Gastrocnemius medialis (tissue), 4 donors: ENCODE measurements at places on chromosomes 6 and 20.

DNA sequence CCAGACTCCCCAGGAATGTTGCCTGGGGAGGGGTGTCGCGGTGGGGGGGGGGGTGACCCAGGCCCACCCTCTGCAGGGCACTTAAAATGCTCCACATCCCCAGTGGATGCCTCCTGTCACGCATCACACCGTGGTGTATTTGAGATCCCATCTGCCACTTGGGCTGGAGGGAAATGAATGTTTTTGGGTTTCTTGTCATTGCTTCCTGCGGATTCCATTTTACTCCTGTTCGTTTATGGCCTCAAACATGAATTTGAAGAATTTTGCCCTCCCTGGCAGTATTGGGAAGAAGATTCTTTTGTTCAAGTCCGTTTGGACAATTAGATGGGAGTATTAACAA, 544 bp upstream of the KHDC1 start:
- no peak for DNase-seq

GRCh38 chr6:56951049-56951831, 3.7 kb upstream of the BEND6 start:
- DNase-seq, result no peak

- no peak for DNase-seq
Observed at GRCh38 chr6:11586117-11586516, 48.6 kb downstream of the TMEM170B start.

DNA sequence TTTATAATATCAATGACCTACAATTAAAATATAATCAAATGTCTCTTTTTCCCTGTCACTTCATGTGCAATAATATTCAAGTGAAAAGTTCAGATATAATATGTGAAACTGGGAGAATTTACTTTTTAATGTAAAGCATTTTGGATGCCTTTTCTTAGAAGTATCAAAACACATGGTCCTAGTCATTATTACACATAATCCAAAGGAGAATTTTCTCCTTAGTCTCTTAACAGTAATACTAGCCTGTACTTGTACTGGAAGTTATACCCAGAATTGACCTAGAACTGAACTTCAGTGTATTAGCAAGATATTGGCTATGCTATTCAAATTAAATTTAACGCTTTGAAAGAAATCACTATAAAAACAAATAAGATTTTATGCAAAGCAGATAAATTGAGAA, 842.6 kb upstream of the MANEA start:
- no peak for DNase-seq

GRCh38 chr6:26454631-26455030, 3.1 kb upstream of the BTN2A1 start:
- DNase-seq, result no peak

DNA sequence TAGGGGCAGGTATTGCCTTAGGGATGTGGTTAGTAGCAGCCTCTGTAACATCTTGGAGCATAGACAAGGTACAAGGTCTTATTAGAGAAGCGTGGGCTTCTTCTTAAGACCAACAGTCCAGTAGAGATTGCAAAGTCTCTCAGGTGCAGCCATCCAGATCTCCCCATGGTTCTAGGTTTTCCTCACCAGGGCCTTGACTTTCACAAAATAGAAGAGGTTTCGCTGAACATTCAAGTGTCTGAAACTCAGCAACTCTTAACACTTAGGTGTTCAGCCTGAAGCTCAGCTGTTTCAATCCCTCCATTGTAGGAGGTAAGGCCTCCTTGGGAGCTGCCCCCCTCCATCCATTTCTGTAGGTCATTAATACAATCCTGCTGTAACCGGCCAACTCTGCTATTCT, 44.4 kb downstream of the GOPC start:
- no peak for DNase-seq

DNA sequence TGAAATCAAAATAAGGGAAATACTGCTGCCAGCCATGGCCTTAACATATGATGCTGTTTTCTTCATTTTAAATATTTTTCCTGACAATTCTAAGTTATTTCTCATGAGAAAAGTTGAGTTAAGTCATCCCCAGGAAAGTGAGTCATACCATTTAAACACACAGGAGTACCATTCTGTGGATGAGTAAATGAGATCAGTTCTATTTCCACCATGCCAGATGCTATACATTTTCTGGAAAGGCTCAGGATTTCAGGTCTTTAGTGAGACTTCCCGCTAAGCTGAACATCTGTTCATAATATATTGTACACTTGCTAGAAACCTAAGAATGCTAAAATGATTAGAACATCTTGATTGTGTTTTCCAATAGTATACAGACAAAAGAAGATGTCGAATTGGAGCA, 256.2 kb upstream of the MANEA start:
- no peak for DNase-seq

- no peak for DNase-seq
Observed at GRCh38 chr20:59428441-59429205, 128.2 kb downstream of the EDN3 start.

DNA sequence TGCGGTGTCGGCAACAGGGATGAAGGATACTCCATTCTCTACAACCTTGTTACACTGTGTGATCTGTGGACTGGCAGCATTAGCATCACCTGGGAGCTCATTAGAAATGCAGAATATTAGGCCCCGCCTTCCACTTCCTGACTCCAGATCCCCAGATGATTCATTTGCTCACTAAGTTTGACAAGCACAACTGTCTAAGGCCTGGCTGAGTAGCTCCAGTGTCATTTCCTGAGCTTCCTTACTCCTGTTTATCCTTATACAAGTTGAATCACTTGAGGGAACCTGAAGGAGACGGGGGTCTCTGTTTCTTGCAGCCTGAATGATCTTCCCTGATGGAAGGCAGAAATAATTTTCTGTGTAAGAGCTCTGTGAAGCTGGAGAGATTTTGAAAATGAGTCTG, 32.7 kb upstream of the PROKR2 start:
- DNase-seq, result no peak

DNA sequence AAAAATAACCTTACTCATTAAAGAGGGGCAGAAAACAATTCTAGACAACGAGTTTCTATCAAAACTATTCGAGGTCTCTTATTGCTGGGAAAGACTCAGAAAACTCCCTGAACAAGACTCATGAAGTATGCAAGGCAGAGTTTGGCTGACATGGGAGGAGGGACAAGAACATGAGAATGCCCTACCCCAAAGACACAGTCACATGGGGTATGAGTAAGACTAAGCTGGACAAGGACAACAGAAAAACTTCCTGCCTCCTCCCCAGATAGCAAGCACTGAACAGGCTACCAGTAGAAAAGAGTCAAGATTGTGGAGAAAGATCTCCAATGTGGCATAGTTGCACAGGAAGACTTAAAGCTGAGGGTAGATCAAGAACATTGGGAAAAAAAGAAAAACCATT, 39.7 kb upstream of the PHIP start:
- DNase-seq, result no peak

- no peak for DNase-seq
Observed at GRCh38 chr20:46113113-46113470, 5.0 kb upstream of the CD40 start.

- no peak for DNase-seq
Observed at GRCh38 chr6:38307740-38308139, 332.0 kb downstream of the BTBD9 start.

- no peak for DNase-seq
Observed at GRCh38 chr6:38169977-38170526, 350.5 kb downstream of the ZFAND3 start.

GRCh38 chr6:44301782-44302564, 11.2 kb downstream of the AARS2 start:
- no peak for DNase-seq

- no peak for DNase-seq
Observed at GRCh38 chr6:138115201-138115600, 8.0 kb upstream of the PERP start.

DNA sequence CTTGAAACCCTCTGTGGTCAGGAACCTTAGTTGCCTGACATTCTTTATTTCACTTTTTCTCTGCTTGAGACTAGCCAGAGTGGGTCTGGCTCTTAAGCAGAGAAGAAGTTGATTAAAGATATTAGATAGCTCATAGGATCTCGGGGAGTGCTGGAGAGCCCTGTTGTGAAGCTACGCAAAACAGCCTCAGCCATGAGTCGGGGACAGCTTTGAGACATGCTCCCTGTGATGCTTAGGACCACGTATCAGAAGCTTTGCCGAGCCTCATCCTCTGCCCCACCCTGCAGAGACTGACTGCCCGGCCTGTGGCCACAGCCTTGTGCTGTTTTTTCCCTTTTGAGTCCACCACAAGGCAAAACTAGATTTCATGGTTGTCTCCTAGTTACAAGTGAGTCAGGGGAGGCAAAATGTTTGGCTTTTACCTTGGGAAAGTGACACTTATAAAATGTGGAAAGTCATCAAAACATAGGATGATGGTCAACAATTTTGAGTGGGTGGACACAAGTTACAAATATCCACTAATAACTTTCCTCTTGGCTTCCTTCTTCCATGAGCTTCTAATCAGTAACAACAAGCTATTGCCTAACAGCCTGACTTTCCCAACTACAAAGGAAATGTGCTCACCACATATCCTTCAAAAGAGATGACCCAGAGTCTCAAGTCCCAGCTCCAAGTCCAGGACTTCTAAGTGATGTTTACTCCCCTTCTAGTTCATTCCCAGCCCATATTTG, 108.4 kb downstream of the JAG1 start:
- no peak for DNase-seq

- DNase-seq, result no peak
Observed at GRCh38 chr6:51856508-51856907, 230.9 kb downstream of the PKHD1 start.

- no peak for DNase-seq
Observed at GRCh38 chr6:133418108-133418507, 177.0 kb downstream of the EYA4 start.

DNA sequence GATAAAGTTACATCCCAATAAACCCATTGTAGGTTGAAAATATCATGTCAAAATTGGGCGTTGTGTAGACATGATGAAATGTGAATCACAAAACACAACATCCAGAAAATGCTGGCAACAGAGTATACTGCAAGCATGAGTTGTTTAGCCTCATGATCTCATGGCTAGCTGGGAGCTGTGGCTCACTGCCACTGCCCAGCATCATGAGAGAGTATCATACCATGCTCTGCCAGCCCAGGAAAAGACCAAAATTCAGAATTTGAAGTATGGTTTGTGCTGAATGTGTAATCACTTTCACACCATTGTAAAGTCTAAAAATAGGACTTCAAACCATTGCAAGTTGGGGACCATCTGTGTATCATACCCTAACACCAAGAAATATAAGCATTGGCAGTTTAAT, 45.2 kb upstream of the SMAP1 start:
- no peak for DNase-seq

GRCh38 chr6:119676230-119676629, 326.7 kb upstream of the MAN1A1 start:
- DNase-seq, result no peak

DNA sequence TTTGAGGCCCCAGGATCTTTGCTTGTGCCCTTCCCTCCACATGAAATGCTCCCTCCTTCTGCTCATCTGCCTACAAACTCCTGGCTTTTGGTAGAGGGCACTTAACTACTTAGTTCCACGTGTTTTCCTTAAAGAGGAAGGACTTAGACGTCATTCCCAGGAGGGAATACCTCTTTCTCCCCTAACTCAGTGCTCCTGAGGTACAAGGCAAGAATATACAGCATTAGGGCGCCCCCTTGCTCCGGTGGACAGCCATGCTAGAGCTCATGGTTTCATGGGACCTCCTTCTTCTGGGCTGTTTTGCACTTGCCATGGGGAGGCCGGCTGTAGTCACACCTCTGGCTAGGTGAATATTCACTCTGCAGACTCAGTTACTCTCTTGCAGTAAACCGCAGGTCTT, 93.8 kb upstream of the LY86 start:
- DNase-seq, result no peak

DNA sequence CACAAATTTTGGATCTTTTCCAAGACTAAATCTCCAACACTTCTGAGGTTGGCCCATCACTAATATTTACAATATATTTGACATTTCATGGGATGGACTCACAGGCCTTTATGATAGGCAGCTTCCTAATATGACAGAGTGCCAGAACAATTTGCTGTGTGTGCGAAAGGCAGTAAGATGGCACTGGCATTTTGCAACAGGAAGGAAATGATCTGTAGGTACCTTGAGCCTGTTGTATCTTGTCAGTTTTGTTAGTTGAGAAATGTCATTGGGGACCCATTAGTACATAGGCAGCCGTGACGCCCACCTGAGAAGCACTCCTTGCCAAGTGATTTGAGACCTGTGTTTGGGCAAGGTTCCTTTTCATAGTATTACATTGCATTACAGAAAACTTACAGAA, 153.4 kb upstream of the HEY2 start:
- DNase-seq, result no peak

GRCh38 chr6:170162011-170162774, 128.7 kb downstream of the DLL1 start:
- DNase-seq, result no peak

- no peak for DNase-seq
Observed at GRCh38 chr6:110714143-110714542, 101.1 kb downstream of the CDK19 start.

GRCh38 chr6:127539272-127539671, 20.1 kb upstream of the MTCL3 start:
- DNase-seq, result no peak

- DNase-seq, result no peak
Observed at GRCh38 chr6:44727651-44728630, 340.4 kb downstream of the CDC5L start.

DNA sequence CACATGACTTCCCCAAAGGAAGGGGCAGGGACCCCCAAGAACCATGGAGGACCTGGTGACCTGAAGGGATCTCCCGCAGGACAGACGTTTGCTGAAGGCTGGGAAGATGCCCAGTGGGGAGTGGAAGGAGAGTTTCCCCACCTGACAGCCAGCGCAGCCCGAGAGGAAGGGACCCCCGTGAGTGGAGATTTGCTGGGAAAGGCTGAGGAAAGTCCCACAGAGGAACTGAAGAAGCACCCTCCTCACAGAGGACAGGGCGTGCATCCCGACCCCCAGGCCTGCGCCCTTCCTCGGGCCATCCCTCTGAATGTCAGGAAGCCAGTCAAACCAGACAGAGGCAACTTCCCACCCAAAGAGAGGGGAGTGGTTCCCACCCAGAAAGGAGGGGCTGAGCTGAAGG, 29.6 kb upstream of the AAR2 start:
- DNase-seq, result no peak

DNA sequence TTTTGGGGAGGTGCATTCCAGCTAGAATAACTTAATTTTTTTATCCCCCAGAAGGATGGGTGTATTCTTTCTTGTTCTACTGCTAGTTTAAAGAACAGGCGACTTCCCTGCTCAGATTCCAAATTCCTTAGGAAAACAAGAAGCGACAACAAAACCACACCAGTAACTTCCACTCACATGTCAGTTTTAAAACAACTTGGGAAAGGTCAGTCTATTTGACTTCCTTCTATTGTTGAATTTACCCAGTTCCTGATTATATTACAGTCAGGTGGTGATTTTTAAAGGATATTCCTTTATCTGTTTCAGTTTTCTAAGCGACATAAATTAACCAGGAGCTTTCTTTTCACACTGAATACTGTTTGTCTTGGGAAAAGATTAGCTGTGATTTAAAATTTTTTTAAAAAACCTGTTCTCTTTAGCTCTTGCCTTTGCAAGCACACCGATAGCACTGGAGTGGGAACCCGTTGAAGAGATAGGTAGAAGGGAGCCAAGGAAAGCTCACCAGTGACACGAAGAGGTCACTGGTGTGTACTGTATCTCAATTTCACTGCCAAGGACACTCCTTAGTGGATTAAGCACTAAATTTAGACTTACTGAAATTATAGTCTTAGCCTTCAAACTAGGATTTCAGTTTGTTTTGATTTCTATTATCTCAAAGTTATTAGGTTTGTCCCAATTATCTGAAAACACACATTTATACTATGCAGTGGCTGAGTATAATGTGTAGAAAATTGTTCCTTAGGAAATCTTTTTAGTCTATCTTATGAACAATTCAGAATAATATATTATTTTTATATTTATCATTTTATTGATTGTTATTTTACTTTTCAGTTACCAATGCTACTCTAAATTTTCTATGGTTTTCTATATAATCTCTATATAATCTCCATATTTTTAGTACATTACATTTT, 22.3 kb downstream of the MARCKS start:
- DNase-seq, result peak; percentile 32
